Stimulated activated CD8-positive, alpha-beta memory T cell treated with anti-CD3 and anti-CD28 coated beads, Interleukin-2, amount 100 ng/mL, for 48 hours (primary cell): ENCODE measurements at places on chromosomes 4 and X.

- DNase-seq: no peak
Observed at GRCh38 chrX:79161655-79162054, 17.2 kb downstream of the GPR174 start.

GRCh38 chrX:10030570-10030969, 63.4 kb downstream of the CLDN34 start:
- no peak for DNase-seq

DNA sequence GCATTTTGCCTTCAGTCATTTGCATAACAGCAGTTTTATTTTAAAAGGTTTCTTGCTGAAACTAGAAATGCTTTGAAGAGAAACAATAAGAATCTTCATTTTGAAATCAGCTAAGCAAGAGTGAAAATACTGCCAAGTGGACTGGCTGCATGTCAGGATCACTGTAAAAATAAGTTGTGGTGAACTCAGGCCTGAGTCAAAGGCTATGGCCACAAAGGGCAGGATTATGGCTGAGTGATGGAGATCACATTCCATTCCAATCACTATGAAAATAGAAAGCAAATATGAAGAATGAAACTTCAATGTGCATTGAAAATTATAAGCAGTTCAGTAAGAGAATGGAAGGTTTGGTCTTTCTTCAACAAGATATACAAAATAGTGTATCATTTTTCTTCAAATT, 224.5 kb downstream of the PCDH18 start:
- DNase-seq: no peak

- DNase-seq: no peak
Observed at GRCh38 chr4:47829438-47829837, 8.4 kb downstream of the CORIN start.

DNA sequence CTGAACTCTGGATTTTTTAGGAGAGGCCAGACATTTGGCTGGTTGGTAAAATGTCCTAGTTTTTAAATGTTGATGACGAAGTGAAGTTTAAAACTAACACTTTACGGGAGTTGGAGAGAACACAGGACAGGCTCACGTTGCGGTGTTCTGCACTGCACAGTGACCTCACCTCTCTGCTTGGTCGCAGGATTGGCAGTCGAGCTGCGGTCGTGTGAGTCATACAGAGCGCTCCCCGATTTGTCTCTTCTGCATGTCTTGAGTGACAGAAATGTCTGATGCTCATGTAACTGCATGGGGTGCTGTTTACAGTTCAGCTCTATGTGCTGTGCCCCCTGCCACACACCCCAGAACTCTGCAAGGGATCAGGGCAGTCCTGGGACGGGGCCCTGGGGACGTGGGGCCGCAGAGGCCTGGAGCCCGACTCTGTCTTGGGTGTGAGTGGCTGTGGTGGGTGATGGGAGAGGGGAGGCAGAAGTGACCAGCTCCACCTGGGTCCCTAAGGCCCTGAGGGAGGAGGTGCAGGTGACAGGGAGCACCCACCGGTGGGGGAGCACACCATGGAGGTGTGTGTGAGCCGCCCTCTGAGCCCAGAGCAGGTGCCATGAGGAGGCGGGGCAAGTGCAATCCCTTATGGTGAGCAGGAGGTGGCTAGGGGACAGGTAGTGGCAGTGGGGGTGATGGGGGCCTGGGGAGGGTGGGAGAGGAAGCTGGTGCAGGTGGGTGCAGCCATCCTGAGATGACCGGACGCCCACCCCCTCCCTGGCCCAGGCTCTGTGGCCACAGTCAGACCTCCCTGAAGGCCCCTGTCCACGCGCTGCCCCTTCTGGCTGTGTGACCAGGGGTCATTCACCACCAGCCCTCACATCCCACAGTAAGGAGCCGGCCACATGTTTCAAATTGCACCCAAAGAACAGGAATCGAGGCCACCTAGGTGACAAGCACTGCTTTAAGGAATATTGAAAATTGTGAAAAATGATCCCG, 77.9 kb upstream of the ADRA2C start:
- no peak for DNase-seq

DNA sequence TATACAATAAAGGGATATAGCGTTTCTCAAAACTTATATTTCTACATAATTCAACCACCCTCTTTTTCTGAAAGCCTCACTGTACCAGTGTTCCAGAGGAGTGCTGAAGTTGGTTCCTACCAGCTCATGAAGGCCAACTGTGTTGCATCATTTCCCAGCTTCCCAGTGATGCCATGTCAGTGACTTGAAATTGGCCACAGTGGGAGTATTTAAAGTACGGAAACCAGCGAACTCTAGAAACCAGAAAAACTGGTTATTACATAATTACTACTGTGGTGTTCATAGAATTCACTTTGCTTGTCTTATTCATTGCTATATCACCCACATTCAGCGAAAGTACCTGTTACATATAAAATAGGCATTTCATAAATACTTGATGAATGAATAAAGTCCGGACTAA, 135.4 kb downstream of the GC start:
- no peak for DNase-seq

GRCh38 chr4:100960232-100960631, 387.1 kb downstream of the PPP3CA start:
- no peak for DNase-seq

DNA sequence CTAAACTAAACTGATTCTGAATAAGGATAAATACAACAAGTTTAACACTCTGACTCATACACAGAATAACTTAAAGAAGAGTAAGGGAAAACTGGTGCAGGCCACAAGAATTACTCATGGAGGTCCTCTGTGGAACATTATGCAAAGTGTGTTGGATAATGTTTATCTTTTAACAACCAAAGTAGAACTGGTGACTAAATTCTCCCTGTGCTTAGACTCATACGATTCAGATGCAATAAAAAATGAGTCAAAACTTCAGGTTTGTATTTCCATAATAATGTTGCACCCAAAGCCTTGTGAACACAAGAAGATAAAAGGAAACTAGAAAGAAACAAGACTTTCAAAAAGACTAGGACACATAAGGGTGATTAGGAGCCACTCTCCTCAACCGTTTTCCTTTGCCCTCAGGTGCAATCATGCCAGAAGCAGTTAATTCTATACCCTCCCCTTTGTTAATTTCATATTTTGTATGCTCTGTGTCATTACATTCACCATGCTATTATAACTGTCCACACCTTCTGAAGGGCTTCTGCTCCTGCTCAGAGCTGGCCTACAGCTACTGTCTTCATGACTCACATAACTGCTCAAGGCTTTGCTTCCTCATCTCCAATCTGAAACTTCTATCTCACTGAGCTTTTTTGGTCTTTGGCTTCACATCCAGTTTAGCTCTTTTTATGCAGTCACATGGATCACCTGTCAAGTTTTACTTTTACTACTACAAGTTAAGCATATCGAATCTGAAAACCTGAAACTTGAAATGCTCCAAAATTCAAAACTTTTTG, 60.2 kb downstream of the KCNIP4 start:
- DNase-seq: no peak

DNA sequence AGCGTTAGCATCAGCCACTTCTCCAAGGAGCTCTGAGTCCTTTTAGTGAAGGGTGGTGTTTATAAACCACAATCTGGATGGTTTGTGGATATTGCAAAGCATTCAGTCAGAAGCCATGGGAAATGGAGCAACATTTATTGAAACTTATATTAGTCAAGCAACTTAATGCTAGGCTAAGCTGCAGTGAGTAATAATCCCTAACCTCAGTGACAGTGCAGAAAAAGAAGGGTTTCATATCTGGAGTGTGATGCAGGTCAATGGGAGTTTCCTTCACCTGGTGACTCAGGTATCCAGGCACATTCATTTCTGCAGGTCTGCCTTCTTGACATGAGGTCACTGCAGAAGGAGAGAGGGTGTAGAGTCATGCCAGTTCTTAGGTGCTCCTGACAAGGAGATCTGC, 10.4 kb upstream of the DRD5 start:
- DNase-seq: no peak

- peak; percentile 1 for DNase-seq
Observed at GRCh38 chr4:112119353-112119783, 25.9 kb upstream of the FAM241A start.
